ENCODE measurements at places on chromosomes 11 and 22.
A peak's percentile ranks its signal among the peaks of the same experiment; 100 is the strongest.

DNA sequence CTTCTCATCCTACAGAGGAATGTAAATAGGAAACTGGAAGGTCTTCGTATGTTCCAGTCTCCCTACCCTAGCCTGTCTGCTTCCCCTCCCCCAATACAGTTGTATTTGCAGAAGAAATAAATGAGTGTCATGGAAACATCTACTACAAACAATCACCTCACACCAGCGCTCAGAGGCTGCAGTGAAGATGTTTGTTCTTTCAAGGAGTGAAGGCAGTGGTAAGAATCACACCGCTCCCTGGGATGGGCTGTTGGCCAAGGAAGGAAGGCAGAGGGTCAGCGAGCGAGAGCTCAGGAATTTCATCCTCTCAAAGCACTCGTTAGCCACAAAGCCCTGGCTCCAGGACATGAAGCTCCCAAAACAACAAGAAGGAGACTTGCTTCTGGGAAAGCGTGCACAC, 1.1 kb upstream of the IGSF9B start:
- DNase-seq, result peak; percentile 21

GRCh38 chr22:44728761-44729324, 23.5 kb upstream of the ARHGAP8 start:
- DNase-seq, result no peak

DNA sequence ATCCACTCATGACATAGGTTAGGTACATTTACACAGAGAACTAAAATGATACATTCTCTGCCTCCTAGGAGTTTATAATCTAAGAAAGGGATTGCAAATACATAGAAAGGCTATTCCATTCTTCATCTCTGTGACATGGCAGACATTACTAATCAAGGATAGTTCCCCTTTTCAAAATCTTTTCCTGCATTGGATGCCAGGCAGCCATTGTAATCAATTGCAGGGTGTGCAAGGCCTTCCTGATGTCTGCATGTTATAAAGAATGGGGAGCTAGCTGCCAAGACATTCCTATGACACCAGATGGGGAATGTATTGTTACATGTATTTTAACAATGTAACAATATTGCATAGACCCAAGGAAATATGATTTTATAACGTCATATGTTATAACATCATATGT, 82.0 kb downstream of the KIRREL3 start:
- no peak for DNase-seq

GRCh38 chr11:12159351-12160099, 49.1 kb downstream of the MICAL2 start:
- DNase-seq, result no peak

DNA sequence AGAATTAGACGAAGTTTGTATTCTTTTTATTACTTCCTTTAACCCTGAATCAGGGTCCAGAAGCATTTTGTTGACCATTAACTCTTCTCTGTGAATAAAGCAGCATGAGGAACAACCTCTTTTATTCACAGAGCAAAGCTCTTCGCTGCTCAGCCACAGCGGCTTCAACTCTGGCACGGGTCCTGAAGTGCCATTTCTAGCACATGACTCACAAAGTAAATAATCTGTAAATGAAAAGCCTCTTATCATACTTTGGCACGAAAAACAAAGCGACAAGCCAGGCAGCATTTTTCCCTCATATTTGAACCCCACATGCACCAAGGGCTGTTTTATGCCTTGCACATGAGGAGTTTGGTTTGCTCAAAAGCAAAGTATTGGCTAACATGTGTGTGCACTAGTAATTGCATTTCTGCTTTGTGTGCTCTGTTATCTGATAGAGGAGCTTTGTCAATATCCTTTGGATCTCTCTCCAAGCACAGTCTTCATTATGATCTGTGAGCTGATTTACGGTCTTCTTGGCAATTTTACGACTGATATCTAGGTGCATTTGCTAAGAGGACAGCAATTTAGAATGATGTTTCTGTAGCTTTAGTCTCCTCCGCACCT, 33.0 kb upstream of the APOBEC3A start:
- DNase-seq, result peak; percentile 89

DNA sequence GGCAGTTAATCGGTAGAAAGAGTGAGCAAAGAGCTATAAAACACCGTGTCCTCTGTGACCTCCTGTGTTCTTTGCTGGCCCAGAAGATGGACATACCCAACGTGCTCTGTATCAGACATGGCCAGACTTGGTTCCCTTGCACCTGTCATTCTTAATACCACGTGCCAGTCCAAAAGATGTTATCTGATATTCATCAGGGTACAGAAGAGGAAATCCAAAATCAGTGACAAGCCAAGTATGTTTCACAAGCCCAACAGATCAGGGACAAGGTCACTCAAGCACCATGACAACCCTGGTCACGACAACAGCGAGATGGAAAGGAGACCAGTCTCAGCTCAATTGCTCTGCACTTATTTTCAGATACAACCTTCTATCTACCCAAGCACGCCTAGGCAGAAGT, 3.4 kb downstream of the LRP4 start:
- no peak for DNase-seq
